ENCODE measurements at places on chromosomes 16 and 17. TPM values are rescaled to one million over a fixed set of nuclear protein-coding genes. Genes with fewer than 3 reads are reported as not detected.

Gene CSH2
- not detected for total RNA-seq

Gene KIF18B
- 0.38 TPM for total RNA-seq

Gene AMFR
- total RNA-seq, result 68.4 TPM

Gene ABCC12
- total RNA-seq, result not detected

Gene CCR7
- 438 TPM for total RNA-seq

Gene PIGW
- total RNA-seq, result 8.7 TPM

Gene ALOXE3
- total RNA-seq, result 0.18 TPM

Gene CCL3
- total RNA-seq, result 4.0 TPM

Gene C16orf96
- total RNA-seq, result 0.66 TPM

Gene SPATA22
- total RNA-seq, result not detected

GRCh38 chr16:47143677-47144558 is at the start of gene NETO2:
Gene NETO2 (minus strand): TSS chr16:47143945. CDS start chr16:47143612, 333 bp downstream.
- peaks cover 12% of the 10 kb centered on the region for H3K27me3 ChIP-seq
- H3K36me3 ChIP-seq, result no peaks in the 10 kb centered on the region
- peak within 1 kb of the TSS; percentile 85 for H3K4me3 ChIP-seq

DNA sequence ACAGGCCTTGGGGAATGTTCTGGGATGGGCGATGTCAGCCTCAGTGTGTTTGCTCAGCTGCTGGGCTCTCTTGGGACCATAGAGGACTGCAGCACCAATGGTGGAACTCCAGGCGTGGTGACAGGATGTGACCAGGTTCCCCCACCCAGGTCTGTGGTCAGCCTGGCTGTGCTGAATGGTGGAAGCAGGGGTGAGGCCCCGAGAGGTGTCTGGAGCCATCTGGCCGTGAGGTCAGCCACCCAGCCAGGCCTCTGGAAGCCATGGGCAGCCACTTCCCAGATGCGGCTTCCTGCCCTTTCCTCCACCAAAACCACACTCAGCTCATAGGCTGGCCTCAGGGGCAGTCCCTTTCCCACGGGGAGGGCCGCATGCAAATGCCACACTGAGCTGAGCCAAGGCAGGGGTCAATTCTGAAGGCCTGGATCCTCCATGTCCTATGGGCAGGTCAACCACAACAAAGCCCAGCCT is 7.8 kb upstream of the MAPK7 start:
- no peaks in the 10 kb centered on the region for H3K27me3 ChIP-seq
- H3K4me3 ChIP-seq, result no peak overlapping the region
- peaks cover 15% of the 10 kb centered on the region for H3K4me1 ChIP-seq
- H3K27ac ChIP-seq, result peak overlapping the region; percentile 81

GRCh38 chr17:35898283-35899070 is 18.3 kb upstream of the CCL5 start:
- H3K4me3 ChIP-seq, result no peak overlapping the region
- no peak for DNase-seq
- peaks cover 89% of the 10 kb centered on the region for H3K4me1 ChIP-seq
- H3K27me3 ChIP-seq, result no peaks in the 10 kb centered on the region
- H3K36me3 ChIP-seq, result no peaks in the 10 kb centered on the region
- peak overlapping the region; percentile 70 for H3K27ac ChIP-seq

DNA sequence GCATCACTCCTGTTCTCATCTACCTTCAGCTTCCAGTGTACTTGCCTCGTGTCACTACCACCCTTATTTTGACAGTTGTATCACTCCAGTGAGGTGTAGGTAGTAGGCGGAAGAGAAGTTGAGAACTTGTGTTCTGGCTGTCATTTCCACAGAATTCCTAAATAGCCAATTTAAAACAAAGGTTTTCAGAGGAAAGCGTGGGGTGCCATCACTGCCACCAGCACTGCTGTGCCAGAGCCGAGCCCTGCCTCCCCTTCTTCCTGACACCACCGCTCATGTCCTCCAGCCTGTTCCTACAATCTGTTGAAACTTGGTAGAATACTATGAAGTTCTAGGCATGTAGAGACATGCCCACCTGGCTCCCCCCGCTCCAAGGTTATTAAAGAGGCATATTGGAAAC is 215.8 kb downstream of the TANC2 start:
- H3K4me3 ChIP-seq, result no peak overlapping the region
- no peaks in the 10 kb centered on the region for H3K36me3 ChIP-seq
- no peaks in the 10 kb centered on the region for H3K4me1 ChIP-seq
- no peak for DNase-seq
- H3K27ac ChIP-seq, result no peak overlapping the region

DNA sequence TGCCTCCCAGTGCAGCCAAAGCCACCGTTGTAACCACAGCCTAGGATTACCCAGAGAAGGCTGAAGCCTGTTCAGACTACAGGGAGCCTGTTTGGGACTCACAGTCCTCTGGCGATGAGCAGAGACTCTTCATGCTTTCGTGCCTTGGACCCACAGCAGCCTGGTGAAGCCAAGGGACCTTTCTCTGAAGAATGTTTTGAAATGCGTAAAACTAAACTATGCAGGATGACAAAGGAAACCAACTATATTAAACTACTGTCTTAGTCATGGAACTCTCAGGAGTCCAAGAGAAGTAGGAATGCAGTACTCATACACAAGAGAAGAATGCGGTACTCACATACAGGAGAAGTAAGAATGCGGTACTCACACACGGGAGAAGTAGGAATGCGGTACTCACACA is 20.9 kb downstream of the ABR start:
- H3K4me3 ChIP-seq, result no peak overlapping the region
- H3K36me3 ChIP-seq, result no peaks in the 10 kb centered on the region
- no peak for DNase-seq
- no peaks in the 10 kb centered on the region for H3K27me3 ChIP-seq
- no peak overlapping the region for H3K27ac ChIP-seq

GRCh38 chr17:3986270-3986938 is 22.2 kb upstream of the ATP2A3 start:
- H3K27ac ChIP-seq, result no peak overlapping the region
- no peak for DNase-seq
- H3K4me1 ChIP-seq, result peaks cover 7% of the 10 kb centered on the region
- H3K36me3 ChIP-seq, result no peaks in the 10 kb centered on the region

- H3K4me1 ChIP-seq, result peaks cover 42% of the 10 kb centered on the region
- no peak overlapping the region for H3K4me3 ChIP-seq
- no peak overlapping the region for H3K27ac ChIP-seq
- no peak for DNase-seq
- no peaks in the 10 kb centered on the region for H3K27me3 ChIP-seq
These were observed 31.2 kb downstream of the NFATC3 start for GRCh38 chr16:68116256-68116867.

Data from T-cell (primary cell).